ENCODE measurements at places on chromosomes 16 and 17. TPM values are rescaled to one million over a fixed set of nuclear protein-coding genes. Genes with fewer than 3 reads are reported as not detected.

- H3K27ac ChIP-seq = no peak overlapping the region
- peak overlapping the region; percentile 2 for H3K4me3 ChIP-seq
- peaks cover 5% of the 10 kb centered on the region for H3K4me1 ChIP-seq
- peak; percentile 77 for DNase-seq
- no peaks in the 10 kb centered on the region for H3K36me3 ChIP-seq
- H3K27me3 ChIP-seq = no peaks in the 10 kb centered on the region
These were observed 32.0 kb downstream of the SCPEP1 start for GRCh38 chr17:57009737-57010445.

Gene ZNF267
- 61.9 TPM for total RNA-seq

DNA sequence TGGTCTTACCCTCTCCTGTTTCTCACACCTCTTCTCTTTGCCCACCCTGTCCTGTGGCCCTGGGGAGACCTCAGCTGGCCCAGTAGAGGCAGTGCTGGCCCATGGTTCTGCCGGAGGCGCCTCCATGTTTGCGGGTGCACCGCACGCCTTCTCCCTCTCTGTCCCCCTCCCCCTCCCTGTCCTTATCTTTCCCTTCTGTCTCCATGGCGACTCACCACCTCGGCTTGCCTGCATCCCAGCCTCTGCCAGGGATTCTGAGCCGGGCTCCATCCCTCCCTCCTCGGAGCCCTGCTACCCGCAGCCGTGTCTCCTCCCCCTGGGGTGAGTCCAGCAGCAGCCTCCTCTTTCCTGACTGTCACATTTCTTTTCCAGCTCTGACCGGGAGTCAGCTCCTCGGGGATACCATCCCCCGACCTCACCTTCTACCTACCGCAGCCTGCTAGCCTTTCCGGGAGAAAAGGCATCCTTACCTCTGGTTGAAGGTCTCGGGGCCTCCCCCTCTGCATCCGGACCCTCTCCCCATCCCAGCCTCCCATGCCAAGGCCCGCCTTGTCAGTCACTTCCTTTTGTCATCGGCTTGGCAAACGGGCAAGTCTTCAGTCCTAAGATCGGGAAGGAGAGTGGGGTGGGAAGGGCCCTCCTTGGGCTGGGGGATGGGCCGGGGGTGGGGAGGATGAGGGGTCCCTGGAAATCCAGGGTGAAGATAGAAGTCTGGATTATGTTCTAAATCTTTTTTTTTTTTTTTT, at the start of gene RNF112:
TSS of gene RNF112 (plus strand) at position 358 of the 746 bp plus-strand sequence. CDS start at position 535, 177 bp downstream.
- no peaks in the 10 kb centered on the region for H3K36me3 ChIP-seq
- no peak for DNase-seq
- H3K4me3 ChIP-seq = no peak within 1 kb of the TSS
- no peaks in the 10 kb centered on the region for H3K4me1 ChIP-seq
- no peak within 1 kb of the TSS for H3K27ac ChIP-seq

DNA sequence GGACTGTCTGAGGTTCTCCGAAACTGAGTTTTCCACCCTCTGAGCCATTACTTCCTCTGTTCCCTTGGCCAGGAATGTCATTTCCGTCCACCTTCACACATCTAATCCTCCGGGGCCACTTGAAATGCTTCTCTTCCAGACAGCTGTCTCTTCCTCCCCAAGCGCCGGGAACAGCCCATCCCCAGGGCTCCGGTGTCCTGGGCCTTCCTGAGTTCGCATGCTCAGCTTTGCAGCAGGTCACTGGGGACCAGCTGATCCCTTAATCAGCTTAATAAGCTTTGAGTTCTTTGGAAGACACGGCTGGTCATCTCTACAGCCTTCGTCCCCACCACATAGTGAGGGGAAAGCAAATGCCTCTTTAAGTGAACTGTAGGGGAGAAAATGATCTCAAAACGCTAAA, 123.4 kb downstream of the DYNLRB2 start:
- H3K27me3 ChIP-seq = no peaks in the 10 kb centered on the region
- no peak for DNase-seq
- H3K4me1 ChIP-seq = no peaks in the 10 kb centered on the region
- peaks cover 7% of the 10 kb centered on the region for H3K36me3 ChIP-seq

GRCh38 chr16:12113523-12114345, 137.2 kb downstream of the SNX29 start:
- no peak overlapping the region for H3K4me3 ChIP-seq
- H3K36me3 ChIP-seq = peaks cover 3% of the 10 kb centered on the region
- H3K27me3 ChIP-seq = no peaks in the 10 kb centered on the region
- DNase-seq = no peak
- no peak overlapping the region for H3K27ac ChIP-seq
- no peaks in the 10 kb centered on the region for H3K4me1 ChIP-seq

Gene ZG16B
- 0.65 TPM for total RNA-seq
